Esophagus squamous epithelium (tissue), 5 donors: ENCODE measurements at places on chromosomes 4 and X. TPM values are rescaled to one million over a fixed set of nuclear protein-coding genes. Genes with fewer than 3 reads are reported as not detected.

DNA sequence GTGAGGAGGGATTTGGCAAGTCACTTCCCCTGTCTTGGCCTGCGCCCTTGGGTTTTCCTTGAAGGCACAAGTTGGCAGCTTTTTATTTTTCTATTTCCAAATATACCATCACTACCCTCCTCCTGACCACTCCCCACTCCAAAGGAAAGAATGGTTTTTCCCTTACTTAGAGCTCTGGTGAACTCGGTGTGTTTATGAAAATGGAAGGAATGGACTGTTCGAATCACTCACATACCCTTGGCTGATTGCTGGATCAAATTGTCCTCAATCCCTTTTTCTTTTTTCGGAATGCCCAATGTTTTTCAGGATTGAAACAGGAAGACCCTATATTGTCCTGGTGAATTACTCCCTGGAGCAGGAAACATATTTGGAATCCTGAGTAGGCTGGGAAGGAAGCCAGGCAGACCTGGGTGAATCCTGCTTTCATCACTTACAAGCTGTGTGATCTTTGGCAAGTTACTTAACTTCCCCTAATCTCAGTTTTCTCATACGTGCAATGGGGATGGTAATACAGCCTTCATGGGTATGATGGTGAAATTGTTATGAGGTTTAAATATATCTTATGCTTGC is 70.7 kb downstream of the RTL5 start:
- no peak overlapping the region for H3K4me3 ChIP-seq
- H3K4me1 ChIP-seq: peaks cover 9% of the 10 kb centered on the region
- H3K27ac ChIP-seq: peak overlapping the region; percentile 60
- DNase-seq: no peak
- no peaks in the 10 kb centered on the region for H3K27me3 ChIP-seq

DNA sequence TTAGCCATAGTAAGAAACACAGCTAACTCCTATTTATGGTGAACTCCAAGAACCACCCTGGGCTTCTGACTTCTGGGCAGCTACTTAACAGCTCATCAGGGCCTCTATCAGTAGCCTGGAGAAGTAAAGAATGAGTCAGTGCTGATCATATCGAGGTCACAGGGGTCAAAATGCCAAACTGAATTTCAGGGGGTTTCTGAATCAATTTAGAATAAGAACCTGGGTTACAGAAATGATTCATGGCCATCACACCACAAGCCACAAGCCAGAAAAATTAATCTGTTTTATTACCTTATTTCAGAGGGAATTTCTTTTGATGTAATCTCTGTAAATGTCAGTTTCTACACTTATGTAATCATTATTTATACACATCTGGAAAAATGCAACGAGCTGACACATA is 64.4 kb downstream of the CHST7 start:
- no peak overlapping the region for H3K4me3 ChIP-seq
- no peak for DNase-seq
- no peak overlapping the region for H3K27ac ChIP-seq
- no peaks in the 10 kb centered on the region for H3K4me1 ChIP-seq
- no peaks in the 10 kb centered on the region for H3K36me3 ChIP-seq

DNA sequence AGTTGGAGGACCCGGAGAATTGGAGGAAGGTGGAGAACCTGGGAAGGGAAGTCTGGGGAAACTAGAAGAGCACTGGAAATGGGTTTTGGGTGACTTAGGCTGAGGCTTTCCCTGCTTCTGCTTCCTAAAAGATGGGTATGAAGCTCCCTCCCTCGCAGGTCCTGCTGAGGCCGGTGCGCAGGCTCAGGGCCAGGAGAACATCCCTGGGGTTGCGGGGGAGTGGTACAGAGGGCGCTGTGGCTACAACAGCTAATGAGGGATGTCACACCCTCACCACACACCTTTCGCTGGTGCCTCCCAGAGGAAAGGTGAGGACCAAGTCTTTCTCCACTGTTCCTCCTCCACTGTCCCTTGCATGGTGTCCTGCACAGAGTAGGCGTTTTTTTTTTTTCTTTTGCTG is 15.8 kb downstream of the APLN start:
- no peak overlapping the region for H3K4me3 ChIP-seq
- H3K36me3 ChIP-seq: no peaks in the 10 kb centered on the region
- no peak for DNase-seq
- peaks cover 3% of the 10 kb centered on the region for H3K27me3 ChIP-seq
- no peak overlapping the region for H3K27ac ChIP-seq
- H3K4me1 ChIP-seq: no peaks in the 10 kb centered on the region

- H3K4me3 ChIP-seq: no peak overlapping the region
- DNase-seq: no peak
These were observed 51.3 kb downstream of the PCDH19 start for GRCh38 chrX:100358766-100359165.

- DNase-seq: no peak
- no peaks in the 10 kb centered on the region for H3K36me3 ChIP-seq
- no peak overlapping the region for H3K4me3 ChIP-seq
These were observed 46.6 kb upstream of the TMEM184C start for GRCh38 chr4:147570616-147571015.

DNA sequence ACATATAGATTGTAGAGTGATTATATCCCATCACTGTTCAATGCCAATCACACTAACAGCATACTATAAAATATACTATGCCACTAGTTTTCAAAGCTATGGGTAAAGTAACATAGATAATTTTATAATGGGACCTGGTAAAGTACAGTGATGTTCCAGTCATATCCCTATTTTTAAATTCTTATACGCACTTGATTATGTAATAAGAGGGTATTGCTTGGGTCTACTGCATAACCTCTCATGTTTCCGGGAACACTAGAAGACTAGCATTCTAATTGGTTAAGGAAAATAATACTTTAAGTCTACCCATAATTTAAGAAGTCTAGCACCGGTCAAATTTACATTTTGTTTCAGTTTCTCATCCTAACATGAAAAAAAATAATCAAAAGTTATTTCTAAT is 275.1 kb downstream of the CHIC1 start:
- no peaks in the 10 kb centered on the region for H3K36me3 ChIP-seq
- H3K27ac ChIP-seq: no peak overlapping the region
- no peak overlapping the region for H3K4me3 ChIP-seq
- H3K27me3 ChIP-seq: no peaks in the 10 kb centered on the region
- no peak for DNase-seq

- H3K27me3 ChIP-seq: no peaks in the 10 kb centered on the region
- DNase-seq: no peak
- no peaks in the 10 kb centered on the region for H3K36me3 ChIP-seq
These were observed 34.1 kb upstream of the TNIP3 start for GRCh38 chr4:121198251-121198650.

The SHROOM3 gene
- total RNA-seq: 32.2 TPM
